Activated CD4-positive, alpha-beta T cell treated with anti-CD3 and anti-CD28 coated beads for 1 hour (primary cell): ENCODE measurements at places on chromosomes 2 and 18.

GRCh38 chr18:40046596-40046995 is 1908.4 kb upstream of the PIK3C3 start:
- DNase-seq: no peak

GRCh38 chr2:237289139-237289538 is 124.8 kb downstream of the COL6A3 start:
- DNase-seq: no peak

GRCh38 chr2:230910546-230911177 is 14.4 kb downstream of the GPR55 start:
- no peak for DNase-seq

GRCh38 chr2:136065384-136065783 is 52.6 kb downstream of the CXCR4 start:
- DNase-seq: no peak

- no peak for DNase-seq
These were observed 26.6 kb upstream of the DYSF start for GRCh38 chr2:71426721-71427120.

DNA sequence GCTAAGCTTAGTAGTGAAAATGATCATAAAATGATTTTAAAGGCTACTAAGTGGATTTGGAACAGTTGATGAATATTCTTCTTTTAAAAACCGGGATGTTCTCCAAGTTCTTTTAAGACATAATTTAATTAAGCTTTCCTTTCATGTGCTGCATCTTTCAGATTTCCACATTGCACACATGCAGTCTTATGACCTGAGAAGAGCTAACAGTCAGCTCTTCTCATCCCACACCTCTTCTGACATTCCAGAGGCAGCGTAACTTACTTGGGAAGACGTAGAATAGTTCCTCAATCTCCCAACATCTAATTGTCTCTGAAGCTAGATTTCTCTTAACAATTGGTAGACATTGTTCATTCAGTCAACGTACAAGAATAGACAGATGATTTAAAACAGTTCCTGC is 181.8 kb downstream of the SP3 start:
- no peak for DNase-seq

DNA sequence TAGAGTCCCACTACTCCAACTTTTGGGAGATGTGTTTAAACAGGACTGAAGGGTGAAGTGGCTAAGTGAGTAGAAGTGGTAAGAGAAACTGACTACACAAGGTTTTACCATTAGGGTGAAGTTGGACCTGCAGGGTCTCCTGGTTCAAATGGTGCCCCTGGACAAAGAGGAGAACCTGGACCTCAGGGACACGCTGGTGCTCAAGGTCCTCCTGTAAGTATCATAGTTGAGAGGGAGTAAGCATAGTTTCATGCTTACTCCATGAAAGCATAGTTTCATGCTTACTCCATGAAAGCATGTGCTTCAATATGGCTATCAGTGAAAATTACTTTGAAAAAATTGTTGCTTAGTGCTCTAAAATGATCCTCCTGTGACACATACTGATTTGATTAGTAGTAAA is 19.1 kb downstream of the COL3A1 start:
- no peak for DNase-seq
